HTR-8/SVneo (cell line): ENCODE measurements at places on chromosomes 7 and 10.

- no peak for DNase-seq
These were observed 66.1 kb downstream of the MBL2 start for GRCh38 chr10:52706332-52707070.

DNA sequence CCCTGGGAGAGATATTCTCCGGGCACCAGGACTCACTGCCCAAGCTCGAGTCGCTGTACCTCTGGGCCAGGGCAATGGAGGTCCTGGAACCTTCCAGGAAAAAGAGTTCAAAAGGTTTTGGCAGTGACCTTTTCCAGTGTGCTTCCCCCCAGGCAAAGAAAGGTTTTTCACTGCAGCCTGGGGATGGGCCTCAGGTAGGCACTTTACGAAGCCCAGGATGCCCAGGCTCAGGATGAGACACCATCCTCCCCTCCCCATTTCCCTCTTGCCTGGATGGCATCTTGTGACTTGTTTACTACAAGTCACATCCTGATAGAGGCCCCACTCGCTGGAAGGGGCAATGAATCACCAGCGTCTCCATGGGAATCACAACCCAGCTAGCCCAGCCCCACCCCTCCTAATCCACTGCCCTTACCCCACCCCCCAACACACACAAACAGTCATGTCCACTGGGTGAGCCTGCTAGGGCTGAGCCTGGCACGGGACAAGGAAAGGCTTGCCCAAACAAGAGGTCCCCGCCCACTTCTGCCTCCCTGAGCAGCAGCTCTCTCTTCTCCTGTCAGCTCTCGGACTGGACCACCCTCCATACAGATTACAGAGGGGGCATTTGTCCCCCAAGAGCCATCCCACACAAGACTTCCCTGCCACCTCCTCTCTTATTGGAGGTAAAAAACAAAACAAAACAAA lies 93.8 kb upstream of the SMNDC1 start:
- DNase-seq, result peak; percentile 81

DNA sequence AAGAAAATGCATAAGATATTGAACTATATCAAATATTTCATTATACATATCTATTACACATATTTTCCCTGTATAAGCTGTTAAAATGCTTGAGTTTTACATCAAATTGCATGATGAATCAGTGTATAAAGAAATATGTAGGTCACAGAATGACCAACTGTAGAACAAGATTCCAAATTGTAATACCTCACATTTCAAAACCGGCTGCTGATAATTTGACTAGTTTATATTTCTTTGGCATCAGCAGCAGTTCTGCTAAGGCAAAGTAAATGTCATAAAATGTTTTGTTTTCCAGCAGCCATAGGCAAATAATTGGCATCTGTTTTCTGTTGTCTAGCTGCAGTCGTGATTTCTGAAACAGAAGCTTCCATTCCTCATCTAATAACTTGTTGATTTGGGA lies 633.9 kb downstream of the ARL4A start:
- no peak for DNase-seq

DNA sequence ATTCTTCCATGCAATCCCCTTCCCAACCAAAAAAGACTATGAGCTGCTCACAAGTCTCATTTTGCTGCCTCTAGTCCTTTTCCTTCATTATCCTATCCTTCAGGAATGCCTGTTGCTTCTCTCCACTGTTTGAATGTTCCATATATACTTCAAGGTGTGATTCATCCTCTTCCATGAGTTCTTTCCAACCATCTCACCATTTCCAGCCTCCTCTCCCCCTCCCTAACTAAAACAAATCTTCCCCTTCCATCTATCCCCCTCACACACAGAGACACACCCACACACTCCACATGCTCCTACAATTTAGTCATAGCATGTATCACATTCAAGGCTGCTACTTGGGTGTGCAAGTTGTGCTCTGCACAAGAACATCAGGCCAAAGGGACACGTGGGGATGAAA lies 254.3 kb downstream of the DYNC1I1 start:
- no peak for DNase-seq

- peak; percentile 27 for DNase-seq
These were observed 6.1 kb downstream of the CHST3 start for GRCh38 chr10:71970331-71970730.

DNA sequence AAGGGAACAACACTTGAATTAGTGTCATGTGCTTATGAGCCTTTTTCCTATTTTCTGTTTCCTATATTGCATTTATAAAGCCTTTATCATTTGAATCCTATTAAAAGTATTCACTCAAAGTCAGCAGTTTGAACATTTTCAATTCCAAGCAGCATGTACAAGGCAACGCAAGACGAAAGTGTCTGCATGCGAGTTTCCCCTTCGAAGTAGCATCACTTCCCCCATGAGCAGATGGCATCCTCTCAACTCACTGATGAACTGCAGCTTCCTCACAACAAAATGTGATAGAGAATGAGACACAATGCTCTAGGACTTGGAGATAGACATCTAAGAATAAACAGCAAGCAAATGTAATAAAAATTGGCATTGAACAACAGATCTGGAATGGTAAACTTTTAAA lies 270.7 kb downstream of the PRPF18 start:
- no peak for DNase-seq

DNA sequence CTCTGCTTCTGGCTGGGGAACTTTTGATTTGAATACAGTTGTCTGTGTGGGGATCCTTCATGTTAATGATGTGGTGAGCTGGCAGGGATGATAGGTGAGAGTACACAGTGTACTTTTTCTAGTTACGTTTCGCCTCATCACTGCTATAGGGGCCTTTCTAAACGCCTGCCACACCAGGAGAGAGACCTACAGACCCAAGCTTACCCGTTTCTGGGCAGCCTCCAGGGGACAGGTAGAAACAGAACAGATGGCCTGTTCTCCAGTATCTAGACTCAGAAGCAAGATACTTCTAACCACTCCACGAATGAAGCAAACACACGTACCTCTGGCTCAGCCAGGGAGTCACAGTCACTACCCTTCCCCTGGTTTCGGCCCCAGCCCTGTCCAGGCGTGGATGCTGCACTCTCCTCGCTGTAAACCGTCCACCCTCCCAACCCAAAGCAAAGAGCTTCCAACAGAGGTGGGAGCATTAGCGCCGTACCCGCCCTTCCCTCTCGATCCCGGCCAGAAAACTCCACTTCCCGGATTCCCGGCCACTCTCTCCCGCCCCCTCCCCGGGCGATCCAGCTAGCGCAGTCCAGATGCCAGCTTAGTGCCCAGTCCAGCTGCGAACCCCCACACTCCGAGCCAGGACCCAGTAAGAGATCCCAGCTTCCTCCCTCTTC lies 1.2 kb downstream of the CCDC6 start:
- DNase-seq, result no peak

DNA sequence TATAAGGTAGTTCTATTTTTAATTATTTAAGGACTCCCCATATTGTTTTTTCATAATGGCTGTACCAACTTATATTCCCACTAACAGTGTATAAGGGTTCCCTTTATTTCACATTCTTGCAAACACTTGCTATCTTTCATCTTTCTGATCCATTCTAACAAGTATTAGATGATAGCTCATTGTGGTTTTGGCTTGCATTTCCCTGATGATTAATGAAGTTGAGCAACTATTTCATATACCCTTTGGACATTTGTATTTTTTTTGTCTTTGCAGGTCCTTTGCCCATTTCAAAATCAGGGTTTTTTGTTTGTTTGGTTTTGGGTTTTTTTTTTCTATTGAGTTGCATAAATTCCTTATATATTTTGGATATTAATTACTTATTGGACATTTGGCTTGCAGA lies 107.2 kb downstream of the EPC1 start:
- DNase-seq, result no peak

DNA sequence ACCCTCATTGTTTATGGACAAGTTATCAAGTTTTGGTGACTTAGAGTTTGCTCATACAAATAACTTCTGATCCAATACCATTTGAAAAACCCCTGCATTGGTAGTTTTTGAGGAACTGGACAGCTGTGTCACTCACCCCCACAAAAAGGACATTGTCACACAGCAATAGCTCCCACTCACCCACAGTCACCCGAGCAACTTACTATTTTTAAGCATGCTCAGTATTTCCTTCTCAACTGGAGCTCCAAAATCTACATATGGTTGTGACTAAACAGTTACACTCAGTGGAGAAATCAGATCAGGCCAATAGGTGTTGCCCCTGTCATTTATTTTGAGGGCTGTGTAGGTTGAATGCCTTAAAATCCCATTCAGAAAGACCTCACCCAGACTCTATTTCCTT lies 165.2 kb upstream of the AUTS2 start:
- DNase-seq, result no peak

GRCh38 chr7:36475381-36475780 lies 85.7 kb downstream of the ANLN start:
- DNase-seq, result no peak

- peak; percentile 17 for DNase-seq
These were observed 44.0 kb upstream of the CRTAC1 start for GRCh38 chr10:98074315-98074911.

- DNase-seq, result no peak
These were observed 98.5 kb downstream of the ST7 start for GRCh38 chr7:117051808-117052207.

DNA sequence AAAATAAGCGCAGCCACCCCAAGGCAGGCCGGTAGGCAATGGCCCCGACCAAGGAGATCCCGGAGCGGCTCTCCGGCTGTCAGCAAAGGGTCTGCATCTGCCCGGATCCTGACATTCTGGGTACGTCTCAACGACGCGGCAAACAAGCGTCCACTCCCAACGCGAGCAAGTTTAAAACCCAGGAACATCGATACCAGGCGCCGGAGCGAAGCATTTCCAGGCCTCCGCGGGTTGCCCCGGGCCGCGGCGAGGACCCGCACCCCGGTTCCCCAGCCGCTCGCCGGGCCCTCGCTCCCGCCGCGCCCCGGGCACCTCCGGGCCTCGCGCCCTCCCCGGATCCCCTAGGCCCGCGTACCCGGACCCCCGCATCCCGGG lies 453 bp downstream of the URGCP start:
- DNase-seq, result peak; percentile 41

GRCh38 chr10:62528441-62528840 lies 154.3 kb downstream of the ZNF365 start:
- no peak for DNase-seq

- DNase-seq, result no peak
These were observed 571.6 kb downstream of the SH2D4B start for GRCh38 chr10:81109200-81109752.

DNA sequence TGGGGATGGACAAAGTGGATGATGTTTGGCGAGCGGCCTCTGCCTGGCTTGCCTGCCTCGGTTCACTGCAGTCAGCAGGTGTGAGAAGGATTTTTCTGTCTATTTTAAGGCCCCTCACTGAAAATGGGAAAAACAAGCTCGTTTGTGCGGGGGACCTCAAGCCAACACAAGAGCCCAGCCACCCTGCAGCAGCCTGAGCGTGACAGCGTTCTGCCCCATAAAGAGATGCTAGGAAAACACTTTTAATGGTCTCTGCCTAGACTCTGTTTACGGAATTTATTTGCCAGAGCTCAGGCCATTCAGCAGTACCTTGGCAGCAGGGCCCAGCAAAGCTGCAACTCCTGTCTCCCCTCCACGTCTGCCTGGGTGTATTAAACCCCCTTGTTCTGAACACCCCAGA lies 131.7 kb downstream of the GRK5 start:
- DNase-seq, result no peak

DNA sequence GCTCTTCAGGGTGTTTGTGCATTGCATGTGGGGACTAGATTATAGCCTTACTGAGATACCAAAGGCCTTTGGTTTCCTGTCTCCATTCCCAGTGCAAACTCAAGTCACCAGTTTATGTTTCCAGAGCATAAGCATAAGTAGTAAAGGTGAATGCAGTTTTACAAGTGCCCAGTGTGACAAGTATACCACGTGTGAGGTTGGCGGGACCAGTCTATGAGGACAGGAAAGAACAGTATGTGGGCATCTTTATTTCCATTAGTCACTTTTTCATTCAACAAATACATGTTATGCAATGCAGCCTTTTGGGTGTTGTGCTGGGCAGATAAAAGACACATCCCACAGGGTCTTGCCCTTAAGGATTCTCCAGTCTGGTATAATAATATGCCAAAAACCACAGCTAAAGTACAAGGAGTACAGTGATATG lies 146.5 kb downstream of the ARID5B start:
- DNase-seq, result no peak

- DNase-seq, result no peak
These were observed 5.6 kb downstream of the NFE2L3 start for GRCh38 chr7:26157520-26158105.

GRCh38 chr7:3128857-3129490 lies 85.3 kb upstream of the CARD11 start:
- no peak for DNase-seq
